ENCODE measurements at places on chromosomes 7 and 10. TPM values are rescaled to one million over a fixed set of nuclear protein-coding genes. Genes with fewer than 3 reads are reported as not detected.
A peak's percentile ranks its signal among the peaks of the same experiment; 100 is the strongest.

Gene PIP
- total RNA-seq = not detected

DNA sequence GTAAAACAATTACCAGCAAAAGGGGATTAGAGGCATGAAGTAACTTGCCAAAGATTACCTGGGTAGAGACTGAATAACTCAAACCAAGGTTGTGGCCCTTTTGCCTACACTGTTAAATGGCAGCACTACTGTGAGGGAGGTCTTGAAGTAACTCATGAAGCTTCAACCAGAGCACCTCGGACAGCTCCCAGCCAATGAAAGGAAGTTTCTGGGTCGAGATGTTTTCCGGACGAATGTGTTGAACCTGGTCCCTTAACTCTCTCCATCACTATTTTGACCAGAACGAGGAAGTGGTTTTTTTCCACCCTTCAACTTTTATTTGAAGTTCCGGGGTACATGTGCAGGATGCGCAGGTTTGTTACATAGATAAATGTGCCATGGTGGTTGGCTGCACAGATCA, 133.6 kb upstream of the PRKCQ start:
- no peak for DNase-seq
- no peak overlapping the region for H3K27ac ChIP-seq
- peaks cover 31% of the 10 kb centered on the region for H3K27me3 ChIP-seq
- H3K4me1 ChIP-seq = no peaks in the 10 kb centered on the region
- H3K4me3 ChIP-seq = no peak overlapping the region
- no peaks in the 10 kb centered on the region for H3K36me3 ChIP-seq

Gene DKK1
- total RNA-seq = 1,187 TPM

Gene FAM237B
- total RNA-seq = not detected

- peak; percentile 80 for DNase-seq
- no peaks in the 10 kb centered on the region for H3K4me1 ChIP-seq
- H3K27me3 ChIP-seq = no peaks in the 10 kb centered on the region
- H3K36me3 ChIP-seq = no peaks in the 10 kb centered on the region
- H3K4me3 ChIP-seq = no peak overlapping the region
These were observed 252.4 kb downstream of the DIP2C start for GRCh38 chr10:436911-437665.

All from PC-3 (cell line).